ENCODE measurements at places on chromosomes 3 and 15.

DNA sequence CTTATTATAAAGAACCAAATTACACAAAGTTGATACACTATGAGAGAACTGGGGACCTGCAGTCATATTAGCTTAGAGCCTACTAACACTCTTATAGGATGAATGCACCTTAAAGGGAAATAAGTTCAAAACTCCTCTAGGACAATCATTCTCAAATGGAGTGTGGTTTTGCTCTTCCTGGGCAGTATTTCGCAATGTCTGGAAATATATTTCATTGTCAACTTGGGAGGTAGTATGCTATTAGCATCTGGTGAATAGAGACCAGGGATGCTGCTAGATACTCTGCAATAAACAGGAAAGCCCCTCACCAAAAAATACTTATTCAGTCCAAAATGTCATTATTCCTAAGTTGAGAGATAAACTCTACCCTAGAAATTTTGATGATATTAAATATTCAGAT is 451.4 kb upstream of the ARPP21 start:
- DNase-seq: no peak

DNA sequence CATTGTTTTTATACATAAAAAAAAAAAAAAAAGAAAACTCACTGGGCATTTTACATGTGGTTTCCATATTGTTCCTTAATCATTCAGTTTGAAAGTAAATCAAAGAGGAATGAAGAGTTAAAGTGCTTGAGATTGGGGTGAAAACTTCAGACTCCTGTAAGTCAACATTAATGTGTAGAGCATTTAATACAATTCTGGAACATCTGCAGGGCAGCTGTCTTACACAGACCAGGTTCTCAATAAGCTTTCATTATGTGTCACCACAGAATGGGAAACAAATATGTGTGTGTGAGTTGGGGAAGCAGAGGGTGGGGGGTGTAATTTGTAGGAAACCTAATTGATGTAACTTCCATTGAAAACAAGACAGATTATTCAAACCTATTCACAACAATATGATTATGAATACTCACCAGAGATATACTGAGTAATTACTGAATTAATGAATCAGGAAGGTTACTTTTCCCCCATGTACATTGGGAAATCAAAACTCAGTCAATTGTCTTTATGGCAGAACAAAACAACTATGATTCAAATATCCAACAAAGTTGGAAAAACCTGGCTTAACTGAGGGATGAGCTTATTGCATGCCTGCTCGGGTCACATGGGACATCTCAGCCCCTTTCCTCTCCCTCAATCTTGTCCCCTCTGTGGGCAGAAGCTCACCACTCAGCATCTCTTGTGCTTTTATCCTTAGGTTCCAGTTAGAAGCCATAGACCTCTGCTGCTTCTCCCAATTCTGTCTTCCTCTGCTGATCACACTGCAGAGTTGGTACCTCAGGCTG is 281.2 kb upstream of the THBS1 start:
- no peak for DNase-seq

DNA sequence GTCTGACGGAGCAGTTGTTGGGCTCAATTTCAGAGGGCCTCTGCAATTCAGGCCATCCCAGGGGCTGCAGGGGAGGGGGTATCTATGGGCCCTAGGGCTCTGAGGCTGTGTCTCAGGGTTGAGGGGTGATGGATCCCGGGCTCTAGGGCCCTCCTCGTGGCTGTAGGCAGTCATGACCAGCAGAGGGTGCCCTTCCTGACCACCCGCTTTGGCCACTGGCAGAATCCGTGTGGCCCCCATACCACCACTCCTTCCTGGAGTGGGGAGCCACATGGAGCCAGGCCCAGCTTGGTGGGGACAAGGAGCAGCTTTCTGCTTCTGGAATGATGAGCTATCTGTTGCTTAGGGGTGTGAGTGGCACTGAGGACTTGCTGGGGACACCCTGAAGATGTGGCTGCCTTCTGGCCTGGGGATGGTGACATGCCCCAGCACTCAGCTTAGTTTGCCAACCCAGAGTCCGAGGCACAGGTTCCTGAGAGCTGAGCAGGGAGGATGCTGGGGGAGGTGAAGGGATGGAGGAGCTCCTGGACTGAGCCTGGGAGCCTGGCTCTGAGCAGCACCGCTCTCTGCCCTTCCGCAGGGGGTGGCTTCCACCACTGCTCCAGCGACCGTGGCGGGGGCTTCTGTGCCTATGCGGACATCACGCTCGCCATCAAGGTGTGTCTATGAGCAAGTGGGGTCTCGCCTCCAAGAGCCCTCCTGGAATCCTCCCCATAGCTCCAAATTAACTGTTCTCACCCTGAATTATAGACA is 20.2 kb downstream of the HDAC11 start:
- no peak for DNase-seq

GRCh38 chr15:33107950-33108349 is 86.6 kb downstream of the FMN1 start:
- no peak for DNase-seq

DNA sequence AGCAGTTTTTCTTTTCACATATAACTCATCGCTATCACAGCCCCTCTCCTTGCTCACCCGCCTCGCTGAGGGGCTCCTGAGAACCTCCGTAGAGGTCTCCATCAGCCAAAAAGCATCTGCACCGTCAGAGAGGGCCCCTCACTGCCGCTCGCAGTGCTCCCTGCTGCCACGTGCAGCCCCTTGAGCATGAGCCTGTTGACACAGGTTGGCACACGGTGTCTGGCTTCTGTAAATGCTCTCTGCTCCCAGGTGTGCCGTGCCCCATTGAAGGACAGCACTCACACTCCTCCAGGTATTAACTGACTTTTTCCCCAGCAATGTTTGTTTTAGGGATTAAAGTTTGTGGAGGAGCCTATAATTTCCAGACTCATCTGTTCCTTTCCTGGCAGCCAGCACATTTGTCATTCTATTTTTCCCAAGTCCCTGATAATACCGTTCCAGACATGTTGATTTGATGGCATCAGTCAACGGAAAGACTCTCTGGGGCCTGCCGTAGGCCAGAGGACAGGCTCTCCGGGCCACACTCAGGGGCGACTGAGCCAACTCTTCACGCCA is 2.1 kb upstream of the FURIN start:
- no peak for DNase-seq

GRCh38 chr3:66014651-66015050 is 24.1 kb downstream of the MAGI1 start:
- DNase-seq: no peak

DNA sequence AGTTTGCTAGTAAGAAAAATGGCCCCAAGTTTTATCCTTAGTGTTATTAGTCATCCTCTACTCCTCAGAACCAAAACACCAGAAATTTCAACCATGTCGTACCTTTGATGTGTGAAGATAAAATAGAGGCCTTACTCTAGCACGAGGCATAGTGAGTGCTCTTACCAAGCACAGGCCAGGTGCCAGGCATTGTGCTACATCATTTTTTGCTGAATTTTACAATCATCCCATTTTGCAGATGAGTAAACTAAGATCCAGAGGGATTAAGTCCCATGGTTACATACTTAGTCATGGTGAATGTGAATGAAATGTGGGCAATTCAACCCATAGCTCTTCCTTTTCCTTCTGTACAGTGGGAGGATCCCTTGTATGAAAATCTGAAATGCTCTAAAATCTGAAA is 15.2 kb downstream of the LMCD1 start:
- DNase-seq: no peak

GRCh38 chr3:118538187-118538586 is 496.5 kb downstream of the IGSF11 start:
- no peak for DNase-seq

DNA sequence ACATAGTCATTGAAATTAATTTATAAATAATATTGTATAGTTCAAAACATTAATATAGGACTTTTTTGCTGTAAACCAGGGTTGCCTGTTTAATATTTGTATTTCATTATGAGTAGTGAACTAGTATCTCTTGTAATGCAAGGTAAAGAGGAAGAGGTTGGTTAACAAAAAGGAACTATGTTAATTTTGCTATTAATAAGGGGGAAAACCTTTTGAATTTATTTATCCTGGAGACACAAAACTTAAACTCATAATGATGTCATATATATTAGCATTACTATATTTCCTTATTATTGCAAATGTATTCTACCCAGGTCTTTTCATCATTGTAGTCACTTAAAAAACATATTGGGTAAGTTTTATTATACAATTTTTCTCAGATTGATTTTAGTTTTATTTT is 94.5 kb downstream of the CHL1 start:
- DNase-seq: no peak

DNA sequence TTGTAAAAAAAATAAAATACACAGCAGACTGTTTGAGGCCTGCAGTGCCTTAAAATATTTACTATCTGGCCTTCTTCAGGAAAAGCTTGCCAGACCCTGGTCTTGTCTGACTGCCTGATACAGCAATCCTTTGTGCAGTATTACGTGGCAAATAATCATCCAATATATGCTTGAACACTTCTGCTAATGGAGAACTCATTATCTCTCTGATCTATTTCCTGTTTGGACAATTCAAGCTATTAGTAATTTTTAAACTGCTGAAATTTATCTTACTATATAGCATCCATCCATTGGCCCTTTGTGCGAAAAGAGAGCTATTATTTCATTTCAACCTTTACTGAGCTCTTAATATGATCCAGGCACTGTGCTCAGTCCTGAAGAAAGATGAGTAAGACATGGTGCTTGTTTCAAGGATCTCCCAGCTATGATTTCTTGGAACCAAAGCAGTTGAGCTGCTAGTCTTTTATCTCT is 15.9 kb downstream of the ATG7 start:
- no peak for DNase-seq

DNA sequence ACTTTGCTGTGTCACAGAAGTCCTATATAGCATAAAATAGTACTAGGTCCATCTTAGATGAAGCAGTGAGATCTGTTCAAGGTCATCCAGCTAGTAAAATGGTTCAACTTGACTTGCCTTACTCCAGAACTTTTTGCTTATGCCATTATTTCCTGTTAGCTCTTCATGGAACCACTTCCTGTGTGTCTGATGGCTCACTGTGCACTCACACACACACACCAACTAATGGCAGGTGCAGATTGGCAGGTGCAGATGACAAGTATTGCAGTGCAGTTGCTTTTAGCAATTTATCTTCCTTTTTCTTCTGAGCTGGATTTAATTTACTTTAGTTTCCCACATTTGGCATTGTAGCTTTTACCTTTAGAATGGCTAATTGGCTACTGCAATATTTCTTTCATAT is 29.8 kb downstream of the GOLGA8S start:
- DNase-seq: no peak

GRCh38 chr3:155064920-155065319 is 15.2 kb upstream of the MME start:
- no peak for DNase-seq

GRCh38 chr3:5448246-5448645 is 260.7 kb downstream of the EDEM1 start:
- DNase-seq: no peak

- no peak for DNase-seq
Measured at GRCh38 chr15:31197497-31198414, 96.2 kb upstream of the TRPM1 start.

DNA sequence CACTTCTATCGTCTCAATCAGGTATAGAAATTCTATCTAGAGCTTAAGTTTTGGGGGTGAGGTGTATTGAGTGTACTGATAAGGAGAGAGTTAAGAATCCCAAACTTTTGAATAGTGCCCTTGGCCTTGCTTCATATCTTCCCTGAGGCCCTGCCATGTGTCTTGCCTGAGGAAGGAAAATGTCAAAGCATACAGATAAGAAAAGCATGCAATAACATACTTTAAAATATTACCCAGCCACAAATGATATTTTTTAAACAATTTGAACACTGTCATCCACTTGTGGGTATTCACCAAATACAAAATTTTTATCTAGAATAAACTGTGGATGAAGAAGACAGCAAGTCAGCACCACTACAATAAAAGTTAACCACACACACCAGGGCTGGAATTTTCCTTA is 631.0 kb upstream of the ALCAM start:
- no peak for DNase-seq

DNA sequence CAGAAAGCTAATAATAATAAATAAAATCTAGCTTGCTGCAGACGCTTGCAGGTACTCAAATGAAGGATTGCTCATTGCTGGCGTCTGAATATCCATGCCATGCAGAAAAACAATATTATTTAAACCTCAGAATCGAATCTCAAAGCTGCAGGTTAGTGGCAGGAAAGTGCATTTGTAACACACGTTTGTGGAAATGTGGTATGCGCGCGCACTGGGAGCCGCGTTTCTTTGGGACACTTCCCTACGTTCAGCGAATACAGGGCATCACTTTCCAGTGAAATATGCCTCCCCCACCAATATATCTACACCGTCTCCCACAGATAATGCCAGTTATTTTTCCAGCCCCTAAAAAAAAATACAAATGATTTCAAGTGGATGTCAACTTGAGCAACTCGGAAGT is 37.1 kb downstream of the ZIC4 start:
- no peak for DNase-seq

GRCh38 chr3:24905266-24905665 is 410.6 kb upstream of the THRB start:
- no peak for DNase-seq

GRCh38 chr3:48248095-48248850 is 7.4 kb downstream of the ZNF589 start:
- DNase-seq: no peak

DNA sequence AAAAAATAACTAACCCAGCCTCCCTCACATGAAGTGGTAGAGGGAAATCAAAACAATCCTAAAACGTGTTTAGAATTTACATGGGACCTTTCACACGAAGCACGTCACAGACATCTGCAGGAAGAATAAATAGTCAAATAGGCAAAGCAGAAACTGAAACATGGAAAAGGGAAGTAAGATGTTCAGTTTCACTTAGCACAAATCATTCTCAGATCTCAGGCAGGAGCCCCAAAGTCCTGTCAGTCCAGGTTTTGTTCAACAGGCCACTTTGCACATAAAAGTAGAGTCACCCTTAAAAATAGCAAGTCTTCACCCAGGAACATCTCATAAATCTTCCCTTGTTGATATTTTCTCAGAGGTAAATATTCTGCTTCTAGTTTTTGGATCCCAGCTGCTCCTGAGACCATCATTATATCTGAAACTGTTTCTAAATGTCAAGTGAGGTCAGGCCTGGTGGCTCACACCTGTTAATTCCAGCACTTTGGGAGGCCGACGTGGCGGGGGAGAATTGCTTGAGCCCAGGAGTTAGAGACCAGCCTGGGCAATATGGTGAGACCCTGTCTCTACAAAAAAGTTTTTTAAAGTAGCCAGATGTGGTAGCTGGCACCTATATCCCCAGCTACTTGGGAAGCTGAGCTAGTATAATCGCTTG is 1.9 kb downstream of the RUBCN start:
- DNase-seq: no peak

DNA sequence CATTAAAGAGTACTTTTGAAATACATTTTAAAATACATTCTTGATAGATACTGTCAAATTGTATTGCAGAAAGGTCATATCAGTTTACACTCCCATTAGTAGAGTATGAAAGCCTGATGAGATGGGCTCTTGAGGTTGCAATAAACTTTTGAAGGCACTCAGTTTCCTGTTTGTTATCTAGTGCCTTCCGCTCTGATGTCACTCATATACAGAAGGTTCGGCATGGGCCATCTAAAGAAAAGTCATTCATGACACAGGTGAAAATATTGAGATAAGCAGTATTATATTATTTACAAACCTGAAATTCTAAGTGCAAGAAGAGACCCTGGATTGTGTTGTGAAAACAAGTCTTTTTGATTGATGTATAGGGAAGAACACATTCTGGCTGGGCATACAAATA is 36.5 kb upstream of the DENND4A start:
- peak; percentile 24 for DNase-seq

Data from activated CD4-positive, CD25-positive, alpha-beta regulatory T cell treated with anti-CD3 and anti-CD28 coated beads, Interleukin-2, amount 50 U/mL, for 16 hours (primary cell).